Fibroblast of upper back skin (primary cell): ENCODE measurements at places on chromosomes 1 and 21.
A peak's percentile ranks its signal among the peaks of the same experiment; 100 is the strongest.

- no peak for DNase-seq
These were observed 107.3 kb upstream of the HNRNPU start for GRCh38 chr1:244971552-244972216.

DNA sequence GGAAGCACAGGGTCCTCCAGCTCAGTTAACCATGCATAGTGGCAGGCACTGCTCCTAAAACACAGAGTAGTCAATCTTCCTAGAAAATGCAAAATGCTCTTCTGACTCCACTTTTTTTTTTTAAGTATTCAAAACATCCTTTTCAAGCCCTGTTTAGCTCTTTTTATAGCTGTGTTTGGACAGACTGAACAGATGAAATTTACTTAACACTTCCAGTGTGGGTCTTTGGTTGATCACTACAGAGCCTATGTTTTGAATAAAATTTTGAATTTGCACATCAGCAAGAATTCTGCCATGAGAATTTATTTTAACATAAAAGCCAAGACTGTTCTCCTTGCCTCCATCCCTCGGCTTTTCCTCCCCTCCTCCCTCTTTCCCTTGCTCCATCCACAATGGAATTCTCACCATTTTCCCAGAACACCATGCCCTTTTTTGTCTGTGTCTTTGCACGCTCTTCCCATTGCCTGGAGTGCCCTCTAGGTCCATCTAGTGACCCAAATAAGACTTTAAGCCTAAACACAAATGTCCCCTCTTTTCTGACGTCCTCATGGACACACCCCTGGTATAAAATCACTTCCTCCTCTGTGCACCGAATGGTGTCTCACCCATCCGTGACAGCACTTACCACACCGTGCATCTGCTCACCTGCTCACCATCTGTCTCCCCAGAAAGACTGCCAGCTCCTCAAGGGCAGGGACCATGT is 24.0 kb upstream of the CPT2 start:
- DNase-seq = peak; percentile 62

- no peak for DNase-seq
These were observed 319.6 kb downstream of the GPATCH2 start for GRCh38 chr1:217311269-217311668.

GRCh38 chr1:119549719-119550132 is 42.7 kb downstream of the HSD3B1 start:
- peak; percentile 67 for DNase-seq

DNA sequence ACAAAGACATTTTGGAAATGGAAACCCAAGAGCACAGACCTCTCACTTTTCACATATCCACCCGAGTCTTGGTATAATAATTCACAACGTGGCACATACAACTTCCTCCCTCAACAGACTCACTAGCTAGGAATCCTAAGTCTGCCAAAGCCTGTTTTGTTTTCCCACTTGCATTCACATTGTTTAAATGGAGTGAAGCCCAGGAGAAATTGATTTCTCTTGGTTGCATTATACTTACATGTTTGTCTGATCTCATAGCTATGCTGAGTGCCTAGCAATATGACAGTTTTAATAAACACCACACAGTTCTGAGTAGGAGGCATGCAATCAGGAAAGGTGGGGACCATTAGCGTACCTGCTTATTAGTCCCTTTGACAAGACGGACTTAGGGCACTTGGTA is 348.6 kb upstream of the ADGRL4 start:
- DNase-seq = peak; percentile 78

GRCh38 chr1:30043731-30044408 is 679.5 kb downstream of the MATN1 start:
- DNase-seq = no peak

GRCh38 chr21:33560965-33561364 is 18.1 kb downstream of the SON start:
- DNase-seq = no peak

DNA sequence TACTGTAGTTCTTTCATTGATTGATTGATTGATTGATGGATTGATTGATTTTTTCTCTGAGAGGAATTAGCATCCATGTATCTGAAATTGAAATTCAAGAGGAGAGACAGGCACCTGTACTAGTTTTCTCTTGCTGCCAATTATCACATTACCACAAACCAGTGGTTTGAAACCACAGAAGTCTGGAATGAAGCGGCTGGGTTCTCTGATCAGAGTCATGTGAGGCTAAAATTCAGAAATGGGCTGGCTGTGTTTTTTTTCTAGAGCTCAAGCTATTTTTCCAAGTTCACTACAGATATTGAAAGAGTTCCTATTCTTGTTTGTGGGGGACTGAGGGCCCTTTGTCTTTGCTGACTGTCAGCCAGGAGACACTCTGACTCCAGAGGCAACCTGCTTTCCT is 10.0 kb downstream of the NBPF3 start:
- peak; percentile 69 for DNase-seq

- DNase-seq = peak; percentile 57
These were observed 7.3 kb downstream of the CCN1 start for GRCh38 chr1:85587841-85588240.

DNA sequence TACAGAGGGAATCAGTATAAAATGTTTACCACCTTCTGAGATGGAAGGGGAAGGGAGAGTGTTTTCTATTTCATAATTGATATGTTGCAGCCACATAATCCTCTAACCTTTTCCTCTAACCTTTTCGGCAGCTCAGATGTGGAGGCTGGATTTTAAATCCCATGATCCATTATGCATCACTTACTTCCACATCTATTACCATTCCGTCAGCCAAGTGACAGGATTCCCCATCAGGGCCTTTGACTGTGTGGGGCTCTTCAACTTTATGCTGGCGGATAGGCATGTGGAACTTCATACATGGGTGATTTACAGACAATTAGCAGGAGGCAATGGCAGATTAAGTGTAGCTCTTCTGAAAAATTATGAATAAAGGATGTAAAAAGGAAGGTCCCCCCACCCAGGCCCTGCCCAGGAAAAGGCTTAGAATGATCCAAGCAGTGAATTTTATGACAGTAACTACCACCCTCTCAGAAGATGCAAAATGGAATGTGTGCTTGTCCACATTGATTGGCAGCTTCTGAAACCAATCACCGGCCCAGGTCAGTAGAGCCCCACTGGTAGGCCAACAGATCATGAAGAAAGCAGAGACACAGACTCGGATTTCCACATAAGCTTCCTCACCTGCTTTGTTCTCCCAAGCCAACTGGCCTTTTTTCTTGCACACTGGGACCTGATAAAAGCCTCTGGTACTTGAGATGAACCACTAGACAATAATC is 147.0 kb downstream of the ST6GALNAC5 start:
- DNase-seq = peak; percentile 28

DNA sequence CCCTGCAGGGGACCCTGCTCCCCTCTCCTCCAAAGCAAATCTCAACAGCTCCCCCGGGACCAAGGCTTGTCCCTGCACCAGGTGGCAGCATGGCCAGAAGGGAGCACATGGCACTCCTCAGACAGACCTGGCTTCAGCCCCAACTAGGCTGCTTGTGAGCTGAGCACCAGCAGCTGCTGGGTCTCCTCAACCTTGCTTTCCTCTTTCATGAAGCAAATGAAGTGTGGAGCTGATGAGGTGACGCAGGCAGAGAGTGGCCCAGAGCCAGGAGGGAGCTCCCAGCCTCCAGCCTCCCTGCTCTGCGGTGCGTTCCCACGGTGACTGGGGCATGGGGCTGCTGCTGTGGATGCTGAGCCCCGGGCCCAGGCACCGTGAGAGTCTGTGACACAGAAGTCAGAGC is 34.0 kb downstream of the MEGF6 start:
- DNase-seq = no peak

DNA sequence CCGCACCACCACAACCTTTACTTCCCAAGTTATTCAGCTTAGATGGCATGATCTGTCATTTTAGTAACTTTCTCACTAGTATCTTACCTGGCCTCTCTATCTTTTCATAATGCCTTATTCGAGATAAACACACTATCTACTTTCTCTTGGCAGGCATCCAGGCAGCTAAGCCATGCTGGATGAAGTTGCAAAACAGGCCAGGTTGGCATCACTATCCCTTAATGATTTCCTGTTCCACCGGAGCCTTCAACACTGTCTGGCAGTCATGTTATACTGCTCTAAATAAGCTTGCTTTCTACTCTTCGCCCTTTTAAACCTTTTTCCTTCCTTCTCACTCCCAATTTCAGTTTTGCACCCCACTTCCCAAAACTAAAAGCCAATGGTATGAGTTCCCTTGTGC is 12.0 kb upstream of the KCNH1 start:
- DNase-seq = no peak

- DNase-seq = no peak
These were observed 6.0 kb downstream of the TRPM2 start for GRCh38 chr21:44359396-44359795.
